ENCODE measurements at places on chromosomes 7 and 10. TPM values are rescaled to one million over a fixed set of nuclear protein-coding genes. Genes with fewer than 3 reads are reported as not detected.

The PLEKHS1 gene
- polyA plus RNA-seq, result 0.13 TPM

The MYO3A gene
- polyA plus RNA-seq, result 4.7 TPM

The IL6 gene
- not detected for polyA plus RNA-seq

The FZD1 gene
- 83.1 TPM for polyA plus RNA-seq

The RHEB gene
- polyA plus RNA-seq, result 146 TPM

The EEPD1 gene
- polyA plus RNA-seq, result 6.7 TPM

The GIMAP6 gene
- polyA plus RNA-seq, result 17.6 TPM

The ZNHIT1 gene
- polyA plus RNA-seq, result 85.2 TPM

The STOX1 gene
- polyA plus RNA-seq, result 13.1 TPM

The ZMIZ1 gene
- 60.8 TPM for polyA plus RNA-seq

The LIPK gene
- polyA plus RNA-seq, result not detected

The EMX2 gene
- polyA plus RNA-seq, result 166 TPM

- DNase-seq, result no peak
These were observed 287.4 kb downstream of the CELF2 start for GRCh38 chr10:11304906-11305585.

DNA sequence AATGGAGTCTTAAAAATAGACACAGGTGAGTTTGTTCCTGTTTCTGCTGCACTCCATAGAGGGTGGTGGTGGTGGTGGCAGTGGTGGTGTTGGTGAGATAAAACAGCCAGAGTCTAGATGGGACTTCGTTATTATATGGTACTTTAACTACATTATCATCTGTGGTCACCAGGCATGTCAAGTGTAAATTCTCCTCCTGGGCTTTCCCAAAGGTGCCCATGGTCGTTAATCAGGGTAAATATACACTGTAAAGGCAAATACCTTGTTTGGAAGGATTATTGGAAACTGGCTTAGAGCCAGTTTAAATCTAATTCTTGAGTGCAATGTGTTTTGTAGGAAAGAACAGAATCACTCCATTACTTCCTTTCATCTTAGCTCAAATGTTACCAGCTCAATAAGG is 21.5 kb upstream of the COMMD3 start:
- no peak for DNase-seq

DNA sequence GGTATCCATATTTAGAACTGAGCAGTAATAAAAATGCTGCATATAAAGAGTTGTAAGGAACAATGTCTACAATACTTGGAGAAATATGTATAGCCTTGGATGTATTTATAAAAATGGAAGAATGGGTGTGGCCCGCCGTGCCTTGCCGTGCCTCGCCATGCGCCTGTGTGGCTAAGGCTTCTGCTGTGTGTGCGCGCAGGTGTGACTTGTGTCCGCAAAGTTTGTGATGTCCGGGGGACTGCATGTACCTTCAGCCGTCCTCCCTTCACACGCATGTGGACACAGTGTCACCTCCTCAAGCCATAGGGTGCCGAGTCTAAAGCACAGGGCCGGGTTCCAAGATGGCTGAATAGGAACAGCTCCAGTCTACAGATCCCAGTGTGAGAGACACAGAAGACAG is 9.8 kb downstream of the SAMD9 start:
- no peak for DNase-seq

DNA sequence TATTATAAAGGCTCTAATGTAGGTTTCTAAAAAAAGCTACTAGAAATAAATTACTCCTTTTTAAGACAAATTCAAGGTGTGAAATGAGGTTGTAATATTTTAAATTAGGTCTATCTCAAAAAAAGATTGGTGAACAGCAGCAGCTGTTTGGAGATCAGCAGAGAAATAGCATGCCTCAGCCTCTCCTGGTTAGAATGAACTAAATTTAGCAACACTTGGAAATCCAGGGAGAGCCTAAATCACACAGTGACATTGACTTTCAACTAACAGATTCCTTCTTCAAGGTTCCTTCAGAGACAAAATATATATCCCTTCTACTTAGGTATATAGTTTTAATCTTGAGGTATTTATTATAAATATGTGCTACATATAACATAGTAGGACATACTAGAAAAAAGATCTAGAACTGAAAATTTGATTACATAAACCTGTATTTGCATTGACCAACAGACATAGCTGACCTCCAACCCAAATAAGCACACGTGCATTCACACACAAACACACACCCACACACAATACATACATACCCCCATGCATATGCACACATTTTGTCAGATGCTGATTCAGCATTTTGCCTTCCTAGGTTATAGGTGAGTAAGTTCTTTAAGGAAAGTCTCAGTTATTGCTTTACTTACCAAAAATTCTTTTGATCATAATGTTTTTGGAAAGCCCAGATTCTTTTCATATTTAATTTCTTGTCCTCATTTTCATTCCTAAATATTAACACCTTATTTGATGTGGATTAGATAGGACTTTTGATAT is 47.3 kb downstream of the DGKB start:
- no peak for DNase-seq

GRCh38 chr7:158595068-158595467 is 7.4 kb upstream of the PTPRN2 start:
- DNase-seq, result no peak

DNA sequence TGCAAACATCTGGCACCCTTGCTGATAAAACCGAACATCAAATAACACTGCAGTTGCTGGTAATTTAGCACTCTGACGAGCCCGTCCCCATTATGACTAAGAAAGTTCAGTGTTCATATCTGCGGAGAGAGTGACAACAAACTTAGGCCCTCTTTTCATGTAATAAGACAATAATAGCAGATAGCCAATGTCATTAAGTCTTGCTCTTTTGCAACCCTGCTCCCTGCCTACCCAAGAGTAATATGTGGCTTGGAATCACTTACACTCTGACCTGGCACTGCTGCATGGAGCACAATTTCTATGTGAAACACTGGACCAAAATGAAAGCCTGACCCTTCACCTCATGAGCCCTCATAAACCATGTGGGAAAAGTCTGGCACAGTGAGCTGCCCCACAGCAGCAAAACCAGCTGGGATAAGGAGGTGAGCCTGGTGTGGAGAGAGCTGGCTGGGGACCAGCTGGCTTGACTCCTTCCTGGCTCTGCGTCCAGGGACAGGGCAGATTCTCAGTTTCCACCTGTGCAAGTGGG is 86.5 kb downstream of the HIPK2 start:
- DNase-seq, result no peak

GRCh38 chr10:97124211-97124610 is 61.5 kb downstream of the SLIT1 start:
- DNase-seq, result no peak

DNA sequence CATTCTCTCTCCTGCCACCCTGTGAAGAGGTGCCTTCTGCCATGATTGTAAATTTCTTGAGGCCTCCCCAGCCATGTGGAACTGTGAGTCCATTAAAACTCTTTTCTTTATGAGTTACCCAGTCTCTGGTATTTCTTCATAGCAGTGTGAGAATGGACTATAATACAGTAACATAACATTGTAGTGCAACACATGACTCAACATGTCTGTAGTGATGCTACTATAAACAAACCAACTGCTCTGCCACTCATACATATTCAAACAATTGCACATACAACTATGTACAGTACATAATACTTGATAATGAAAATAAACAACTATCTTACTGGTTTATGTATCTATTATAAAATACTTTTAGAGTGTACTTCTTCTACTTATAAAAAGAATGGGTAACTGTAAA is 7.1 kb downstream of the ATOH7 start:
- DNase-seq, result no peak

All from left renal cortex interstitium (tissue), 4 donors.